ENCODE measurements at places on chromosomes 3 and 15.

- no peak for DNase-seq
Observed at GRCh38 chr3:43733459-43734384, 43.0 kb downstream of the ABHD5 start.

DNA sequence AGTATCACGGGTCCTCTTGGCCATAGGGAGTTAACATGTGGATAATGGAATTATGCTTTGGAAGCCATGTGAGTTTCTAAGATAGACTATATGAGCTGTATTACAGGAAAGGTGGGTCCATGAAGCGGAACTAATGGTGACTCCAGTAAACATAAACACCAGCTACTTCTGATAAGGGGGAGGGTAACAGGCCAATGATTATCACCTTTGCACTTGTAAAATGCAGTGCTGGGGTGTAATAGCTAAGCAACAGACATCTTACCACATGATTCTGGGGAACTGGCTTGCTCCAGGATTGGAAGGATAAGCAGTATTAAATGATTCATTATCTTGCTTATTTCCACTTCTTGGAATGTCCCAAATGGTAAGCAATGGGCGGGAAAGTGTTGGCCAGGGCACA is 61.4 kb upstream of the CD47 start:
- DNase-seq, result no peak

DNA sequence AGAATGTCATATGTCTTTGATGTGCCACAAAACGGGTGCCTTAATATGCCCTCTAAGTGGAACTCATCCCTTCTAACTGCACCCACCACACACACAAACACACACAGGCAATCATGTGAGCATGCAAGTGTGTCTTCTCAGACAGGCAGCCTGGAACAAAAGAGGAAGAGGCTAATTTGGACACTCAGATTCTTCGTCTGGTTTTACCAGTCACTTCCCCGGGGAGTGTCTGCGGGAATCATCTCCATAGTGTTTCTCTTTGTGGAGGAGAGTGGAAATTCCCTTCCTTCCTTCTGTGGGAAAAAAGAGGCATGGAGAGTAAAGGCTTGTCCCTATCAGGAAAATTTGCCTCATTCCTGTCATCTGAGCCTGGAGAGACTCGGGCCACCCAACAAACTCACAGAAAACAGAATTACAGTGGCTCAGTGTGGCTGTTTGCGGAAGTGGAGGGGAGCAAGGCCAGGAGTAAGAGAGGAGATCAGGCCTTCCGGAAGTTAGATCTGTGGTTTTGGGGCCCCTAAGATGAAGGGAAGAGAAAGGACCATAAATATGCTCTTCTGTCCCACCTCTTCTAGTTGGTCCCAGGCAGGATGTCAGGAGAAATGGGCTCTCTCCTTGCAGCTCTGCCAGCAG is 212.6 kb upstream of the SEMA6D start:
- DNase-seq, result no peak

GRCh38 chr15:30041868-30042267 is 40.9 kb upstream of the GOLGA8J start:
- no peak for DNase-seq

- peak; percentile 47 for DNase-seq
Observed at GRCh38 chr3:157160658-157161424, 894 bp upstream of the CCNL1 start.

GRCh38 chr3:55511895-55512570 is 24.9 kb upstream of the WNT5A start:
- no peak for DNase-seq

- no peak for DNase-seq
Observed at GRCh38 chr3:175111036-175111435, 251.9 kb downstream of the NAALADL2 start.

GRCh38 chr3:41158947-41159346 is 40.4 kb upstream of the CTNNB1 start:
- DNase-seq, result no peak

GRCh38 chr15:35308802-35309201 is 223.7 kb upstream of the NANOGP8 start:
- DNase-seq, result no peak

GRCh38 chr3:149900322-149900721 is 70.4 kb downstream of the PFN2 start:
- no peak for DNase-seq

- no peak for DNase-seq
Observed at GRCh38 chr15:98599909-98600691, 48.2 kb upstream of the IGF1R start.

DNA sequence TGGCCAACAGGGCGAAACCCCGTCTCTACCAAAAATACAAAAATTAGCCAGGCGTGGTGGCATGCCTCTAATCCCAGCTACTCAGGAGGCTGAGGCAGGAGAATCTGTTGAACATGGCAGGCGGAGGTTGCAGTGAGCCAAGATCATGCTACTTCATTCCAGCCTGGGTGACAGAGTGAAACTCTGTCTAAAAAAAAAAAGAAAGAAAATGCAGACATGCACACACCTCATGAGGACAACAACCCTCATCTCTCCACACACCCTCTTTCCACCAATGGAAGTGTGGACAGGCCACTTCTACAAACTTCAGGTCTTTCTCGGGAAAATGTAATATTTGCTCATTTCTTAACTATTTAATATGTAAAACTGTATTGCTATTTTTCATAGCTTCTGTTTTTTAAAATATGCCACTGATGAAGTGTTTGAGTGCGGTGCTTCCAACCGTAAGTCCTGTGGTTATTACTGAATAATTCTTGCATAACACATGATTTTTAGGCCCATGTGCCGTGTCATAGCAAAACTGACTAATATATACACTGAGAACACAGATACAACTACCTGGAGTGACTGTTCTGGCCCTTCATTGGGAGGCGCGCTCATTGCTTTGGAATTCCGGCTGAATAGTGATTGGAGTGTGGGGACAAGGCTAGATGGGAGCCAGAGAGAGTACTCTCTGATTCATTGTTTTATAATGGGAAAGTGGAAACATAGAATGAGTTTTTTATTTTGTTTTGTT is 23.1 kb downstream of the LRRC31 start:
- DNase-seq, result peak; percentile 47

- no peak for DNase-seq
Observed at GRCh38 chr3:38561746-38562466, 65.8 kb downstream of the EXOG start.

DNA sequence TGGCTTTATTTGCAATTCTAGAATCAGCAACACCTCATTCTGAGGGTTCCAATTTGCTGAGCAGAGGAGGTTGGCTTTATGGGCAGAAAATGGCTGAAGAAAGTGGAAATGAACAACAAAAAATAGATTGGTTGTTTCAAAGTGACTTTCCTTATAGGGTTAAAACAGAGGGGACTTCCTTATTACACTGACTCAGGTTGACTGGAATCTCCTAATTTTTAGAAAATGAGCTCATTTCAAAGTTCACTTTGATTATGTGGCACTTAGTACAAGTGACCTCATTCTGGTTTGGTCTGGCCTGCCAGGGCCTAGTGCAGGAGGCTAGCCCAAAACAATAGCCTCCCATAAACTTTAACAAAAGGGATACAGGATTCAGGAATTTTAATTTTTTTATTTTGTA is 41.4 kb downstream of the NFKBIZ start:
- DNase-seq, result no peak

DNA sequence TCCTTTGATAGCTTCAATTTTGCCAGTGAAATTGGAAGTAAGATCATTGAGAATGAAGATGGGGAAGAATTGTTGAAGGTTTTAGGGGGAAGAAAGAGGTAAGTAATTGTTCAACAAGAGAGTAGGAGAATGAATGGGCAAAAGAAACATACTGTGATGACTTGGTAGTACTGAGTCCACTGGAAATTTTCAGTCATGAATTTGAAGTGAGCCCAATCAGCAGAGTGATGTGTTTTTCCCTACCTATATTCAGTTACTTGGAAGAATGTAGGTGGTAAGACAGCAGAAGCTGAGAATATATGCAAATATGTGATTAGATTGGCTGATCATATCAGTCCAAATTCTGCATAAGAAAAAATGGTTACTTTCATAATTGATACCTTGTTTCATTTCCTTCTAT is 569.6 kb downstream of the AGBL1 start:
- DNase-seq, result no peak

GRCh38 chr15:89030311-89030710 is 57.9 kb upstream of the ABHD2 start:
- DNase-seq, result no peak

- no peak for DNase-seq
Observed at GRCh38 chr15:45099549-45100165, 14.3 kb downstream of the DUOX2 start.

- DNase-seq, result no peak
Observed at GRCh38 chr3:147832611-147833010, 423.4 kb downstream of the ZIC1 start.

DNA sequence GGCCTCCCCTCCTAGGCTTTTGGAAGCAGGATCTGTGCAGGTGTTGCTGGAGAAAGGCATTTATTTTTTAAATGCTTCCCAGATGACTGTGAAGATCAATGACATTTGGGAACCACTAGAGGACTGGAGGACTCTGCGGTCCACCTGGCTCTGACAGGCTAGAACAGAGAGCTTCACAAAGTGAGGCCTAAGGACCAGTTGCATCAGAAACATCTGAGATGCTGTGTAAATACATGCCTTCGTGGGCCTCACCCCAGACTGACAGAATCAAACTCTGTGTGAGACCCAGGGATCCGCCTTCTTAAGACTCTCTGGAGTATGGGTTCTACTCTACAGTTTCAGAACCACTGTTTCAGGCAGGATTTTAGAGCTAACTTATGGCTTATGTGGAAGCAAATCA is 105.0 kb upstream of the ICE2 start:
- no peak for DNase-seq

DNA sequence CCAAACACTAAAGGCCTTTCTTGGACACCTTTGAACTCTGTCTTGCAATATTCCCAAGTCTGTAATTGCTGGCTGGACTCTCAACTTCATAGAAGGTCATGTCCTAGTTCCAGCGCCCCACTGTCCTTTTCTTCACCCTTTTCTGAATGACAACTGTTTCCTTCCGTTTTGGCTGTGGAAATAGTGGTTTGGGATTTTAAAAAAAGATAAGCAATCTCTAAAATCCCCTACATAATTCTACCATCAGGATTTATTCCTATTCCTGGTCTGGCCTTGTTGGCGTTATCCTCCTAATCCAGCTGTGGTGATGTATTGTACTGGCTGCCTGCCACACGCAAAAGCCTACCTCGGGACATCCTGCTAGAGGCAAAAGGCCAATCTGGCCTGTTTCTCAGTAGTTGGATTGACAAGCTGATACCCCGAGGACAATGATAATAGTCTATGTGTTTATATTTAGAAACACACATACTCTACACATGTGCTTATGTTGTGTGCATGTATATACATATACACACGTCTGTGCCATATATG is 440.3 kb upstream of the DPH6 start:
- DNase-seq, result no peak

DNA sequence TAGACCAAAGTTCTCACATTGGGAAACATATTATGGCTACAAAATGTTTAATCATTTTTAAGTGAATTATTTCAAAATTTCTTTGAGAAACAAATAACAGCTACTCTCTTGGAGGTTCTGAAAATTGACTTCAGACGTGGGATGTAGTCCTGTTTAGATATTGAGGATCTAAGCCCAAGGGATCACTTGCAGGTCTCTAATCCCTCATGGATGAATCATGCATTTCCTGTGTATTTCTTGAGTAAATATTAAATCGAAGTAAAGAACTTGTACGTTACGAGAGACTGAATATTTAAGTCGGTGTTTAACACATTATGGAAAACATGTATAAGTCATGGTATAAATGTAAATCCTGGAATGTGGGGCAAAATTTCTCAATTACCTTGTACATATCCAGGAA is 119.8 kb downstream of the EPHA3 start:
- DNase-seq, result no peak

DNA sequence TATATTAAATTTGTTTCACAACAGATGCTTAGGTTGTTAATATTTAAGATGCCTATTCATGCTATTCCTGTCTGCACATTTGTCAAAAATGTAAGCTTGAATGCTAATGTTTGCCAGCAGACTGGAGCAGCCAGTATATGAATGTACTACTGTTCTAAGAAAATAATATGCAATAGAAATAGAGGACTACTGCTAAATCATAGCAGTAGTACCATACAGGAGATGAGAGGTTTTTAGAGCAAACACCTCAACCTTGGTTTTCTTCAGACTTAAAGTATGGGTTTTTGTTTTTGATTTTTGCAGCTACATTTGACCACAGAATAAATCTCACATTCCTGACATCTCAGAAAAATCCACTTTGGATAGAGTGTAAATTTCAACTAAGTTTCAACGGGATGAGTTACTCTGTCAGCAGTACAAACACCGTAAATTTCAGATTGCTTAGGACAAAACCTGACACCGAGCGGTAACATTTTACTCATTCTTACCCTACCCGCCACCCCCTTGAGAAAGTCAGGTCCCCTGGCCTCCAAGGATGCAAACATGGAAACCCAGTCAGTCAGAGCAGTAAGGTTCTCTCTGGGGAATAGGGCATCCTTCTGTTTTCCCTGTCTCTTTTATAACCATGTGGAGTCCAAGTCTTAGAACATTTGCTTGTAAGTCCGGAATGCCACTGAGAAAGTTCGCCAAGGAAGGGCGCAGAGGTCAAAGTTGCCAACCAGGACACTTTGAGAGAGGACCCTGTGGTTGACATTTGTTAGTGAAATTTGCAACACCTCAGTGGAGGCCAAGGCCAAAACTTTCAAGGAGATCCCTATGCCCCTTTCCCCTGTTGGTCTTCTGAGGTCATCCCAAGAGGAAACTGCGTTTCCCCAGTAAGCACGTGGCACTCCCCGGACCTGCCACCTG is 17.9 kb upstream of the SATB1 start:
- no peak for DNase-seq

DNA sequence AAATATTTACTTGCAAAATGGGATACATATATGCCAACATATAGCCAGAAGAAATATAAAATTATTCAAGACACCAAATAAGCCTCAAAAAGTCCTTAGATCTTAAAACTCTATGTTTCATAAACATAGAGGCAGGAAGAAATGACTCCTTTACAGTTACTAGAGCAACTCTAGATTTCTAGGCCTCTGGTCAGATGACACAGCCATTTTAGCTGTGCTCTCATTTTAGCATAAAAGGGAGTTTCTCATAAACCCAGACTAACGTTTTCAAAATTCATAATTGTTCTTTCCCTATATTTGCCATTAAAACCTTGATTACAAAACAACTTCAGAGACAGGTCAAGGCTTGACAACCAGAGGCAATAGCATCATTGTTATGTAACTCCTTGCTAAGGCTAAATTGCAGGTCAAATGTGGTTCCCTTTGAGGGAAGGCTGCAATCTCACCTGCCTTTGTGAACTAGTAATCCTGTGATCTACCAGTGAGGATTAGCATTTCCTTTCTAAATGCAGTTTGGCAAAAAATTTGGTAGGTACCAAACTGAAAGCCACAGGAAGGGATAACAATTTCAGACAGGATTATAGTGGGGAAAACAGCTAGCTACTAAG is 8.2 kb downstream of the THOC7 start:
- DNase-seq, result no peak

- no peak for DNase-seq
Observed at GRCh38 chr3:134462331-134462941, 23.3 kb downstream of the ANAPC13 start.
